RPMI7951 (cell line): ENCODE measurements at places on chromosomes 4 and X. TPM values are rescaled to one million over a fixed set of nuclear protein-coding genes. Genes with fewer than 3 reads are reported as not detected.

Gene SLC2A9
- total RNA-seq, result 0.49 TPM in 1 of 2 replicates, not detected in the other

Gene AFP
- total RNA-seq, result 1.1 and 1.8 TPM in 2 replicates

Gene SLC10A4
- total RNA-seq, result 0.49 and 0.96 TPM in 2 replicates

Gene DCTD
- total RNA-seq, result 59.4 and 70.6 TPM in 2 replicates

Gene CT45A3
- 0.36 TPM in 1 of 2 replicates, not detected in the other for total RNA-seq

Gene SORCS2
- 2.0 and 2.9 TPM in 2 replicates for total RNA-seq

DNA sequence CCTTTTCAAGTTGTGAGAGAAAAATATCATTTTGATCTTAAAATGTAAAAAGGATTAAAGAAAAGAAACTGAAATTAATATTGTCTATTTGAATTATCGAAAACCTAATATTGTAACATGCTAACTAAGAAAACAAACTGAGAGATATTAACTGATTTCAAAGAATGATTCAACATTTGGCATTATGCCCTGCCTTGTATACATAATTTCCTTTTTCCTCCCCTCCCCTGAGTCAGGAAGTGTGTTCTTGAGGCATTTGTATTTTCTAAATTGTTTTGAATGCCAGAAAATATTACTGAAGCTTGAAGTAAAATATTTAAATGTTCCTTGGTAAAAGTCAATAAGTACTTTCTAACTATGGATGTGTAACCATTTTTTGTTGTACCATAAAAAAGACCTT is 49.4 kb downstream of the RPS6KA3 start:
- DNase-seq, result peak; percentile 55

DNA sequence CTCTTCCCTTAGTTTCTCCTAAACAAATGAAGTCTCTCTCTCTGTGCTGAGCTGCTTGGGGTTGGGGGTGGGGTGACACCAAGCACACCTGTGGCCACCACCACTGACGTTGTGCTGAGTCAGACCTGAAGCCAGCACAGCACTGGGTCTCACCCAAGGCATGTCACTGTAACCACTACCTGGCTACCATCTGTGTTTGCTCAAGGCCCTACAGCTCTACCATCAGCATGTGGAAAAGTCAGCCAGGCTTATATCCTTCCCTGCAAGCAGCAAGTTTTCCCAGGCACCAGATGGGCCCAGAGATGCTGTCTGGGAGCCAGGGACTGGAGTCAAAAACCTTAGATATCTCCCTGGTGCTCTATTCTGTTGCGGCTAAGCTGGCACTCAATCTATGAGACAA is 6.9 kb downstream of the CXCL10 start:
- DNase-seq, result no peak

- DNase-seq, result no peak
These were observed at the start of gene UGT2A3 for GRCh38 chr4:68951078-68951805. Gene UGT2A3 (minus strand): TSS chr4:68951804. CDS start chr4:68951760, 44 bp downstream.

- DNase-seq, result no peak
These were observed 267.7 kb upstream of the GALNT7 start for GRCh38 chr4:172900900-172901299.

GRCh38 chrX:134821901-134822300 is 163.6 kb upstream of the PLAC1 start:
- DNase-seq, result no peak

GRCh38 chr4:7389101-7389701 is 45.5 kb downstream of the PSAPL1 start:
- no peak for DNase-seq

- DNase-seq, result no peak
These were observed 297.3 kb upstream of the LCORL start for GRCh38 chr4:18318682-18319388.

DNA sequence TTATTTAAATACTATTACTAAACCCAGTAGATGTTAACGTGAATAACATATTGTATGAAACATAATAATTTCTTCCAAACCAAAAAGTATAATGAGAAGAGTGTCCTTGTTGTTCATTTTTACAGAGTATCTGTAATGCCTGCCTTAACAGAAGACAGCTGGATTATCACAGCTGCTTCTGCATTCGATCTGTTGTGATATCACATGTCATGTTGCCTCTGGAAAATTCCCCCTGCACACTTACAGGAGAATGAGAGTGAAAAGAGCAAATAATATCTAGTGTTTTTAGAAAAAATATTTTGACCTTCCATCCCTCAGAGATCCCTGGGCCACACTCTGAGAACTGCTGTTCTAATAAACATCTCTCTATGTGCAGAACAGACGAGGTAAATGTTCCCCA is 240.1 kb upstream of the NOCT start:
- DNase-seq, result no peak

DNA sequence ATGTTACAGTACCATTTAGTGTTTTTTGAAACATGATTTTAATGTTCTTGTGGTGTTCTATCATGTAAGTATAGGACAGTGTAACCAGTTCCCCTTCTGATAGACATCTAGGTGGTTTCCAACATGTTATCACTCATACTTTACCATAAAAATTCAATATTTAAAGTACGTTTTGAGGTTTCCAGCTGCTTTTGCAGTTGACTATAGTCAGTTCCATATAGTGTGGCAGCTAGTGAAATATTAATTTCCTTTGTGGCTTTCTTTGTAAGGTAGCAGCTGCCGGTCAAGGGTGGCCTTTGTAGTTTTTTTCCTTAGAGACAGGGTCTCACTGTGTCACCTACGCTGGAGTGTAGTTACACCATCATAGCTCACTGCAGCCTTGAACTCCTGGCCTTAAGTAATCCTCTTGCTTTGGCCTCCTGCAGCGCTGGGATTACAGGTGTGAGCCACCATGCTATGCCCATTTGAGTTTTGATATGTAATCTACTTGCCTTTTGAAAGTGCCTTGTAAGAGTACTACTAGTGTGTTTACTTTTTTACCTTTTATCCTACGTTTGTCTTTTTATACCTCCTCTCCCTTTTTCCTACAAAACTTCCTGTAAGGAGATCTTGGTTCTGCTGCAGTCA is 63.0 kb downstream of the ARHGAP10 start:
- DNase-seq, result no peak

DNA sequence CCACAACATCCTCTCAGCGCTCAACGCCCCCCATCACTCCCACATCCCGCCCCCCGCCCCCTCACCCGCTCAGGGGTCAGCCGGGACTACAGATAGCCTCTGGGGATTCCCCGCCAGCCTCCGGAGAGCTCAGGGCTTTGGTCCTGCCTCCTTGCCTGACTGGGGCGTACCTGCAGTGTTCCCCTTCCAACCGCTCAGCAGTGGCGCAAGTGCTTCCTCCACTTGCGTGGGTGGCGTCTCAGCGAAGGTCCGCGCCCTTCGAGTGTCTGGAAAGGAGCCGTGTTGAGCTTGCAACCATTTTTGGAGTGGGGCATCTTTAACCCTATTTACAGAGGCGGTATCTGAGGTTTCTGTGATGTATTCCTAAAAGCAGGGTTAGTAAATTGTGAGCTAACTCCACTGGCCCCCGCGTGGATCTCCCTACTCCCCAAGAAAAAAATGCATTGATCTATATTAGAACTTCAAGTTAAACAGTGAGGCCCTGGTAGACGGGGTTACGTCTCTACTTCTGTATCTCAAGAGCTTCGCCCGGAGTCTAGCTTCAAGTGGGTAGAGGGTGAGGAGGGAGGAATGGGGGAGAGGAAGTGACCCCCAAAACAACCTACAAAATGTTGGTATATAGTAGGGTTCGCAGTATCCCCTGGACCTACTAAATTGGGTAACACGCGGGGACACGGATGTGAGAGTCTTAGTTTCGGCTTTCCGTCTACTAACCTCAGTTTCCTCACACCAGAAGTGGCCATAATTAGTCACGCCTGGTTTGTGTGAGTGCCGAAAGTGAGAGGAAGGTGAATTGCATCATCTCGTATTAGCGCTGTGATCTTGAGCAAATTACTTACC is 16.1 kb downstream of the NKX3-2 start:
- no peak for DNase-seq

DNA sequence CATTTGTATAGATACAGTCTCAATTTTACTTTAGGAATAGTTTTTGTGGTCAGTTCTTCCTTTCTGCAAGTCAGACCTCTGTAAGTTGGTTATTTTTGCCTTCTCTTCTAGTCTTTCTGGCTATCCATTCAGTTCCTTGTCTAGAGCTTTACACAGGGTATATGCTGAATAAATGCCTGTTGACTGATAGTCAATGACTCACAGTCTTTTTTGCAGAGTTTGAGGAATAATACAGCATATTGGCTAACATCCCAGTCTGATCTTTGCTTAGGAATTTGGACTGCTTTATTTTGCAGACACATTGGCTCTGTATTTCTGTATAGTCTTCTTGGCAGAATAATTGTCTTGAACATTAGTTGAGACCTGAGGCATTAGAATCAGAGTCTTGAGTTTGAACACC is 132.4 kb downstream of the MAGEC1 start:
- peak; percentile 1 for DNase-seq

- DNase-seq, result peak; percentile 63
These were observed 714.5 kb upstream of the TENM3 start for GRCh38 chr4:181528570-181529184.

- no peak for DNase-seq
These were observed 44.5 kb downstream of the ANKRD17 start for GRCh38 chr4:73213916-73214653.
